ENCODE measurements at places on chromosomes 1 and 21.
A peak's percentile ranks its signal among the peaks of the same experiment; 100 is the strongest.

GRCh38 chr1:247288341-247288740 lies 32.5 kb downstream of the VN1R5 start:
- no peak for ATAC-seq

- ATAC-seq = no peak
These were observed 9.7 kb downstream of the S100A6 start for GRCh38 chr1:153526132-153526543.

DNA sequence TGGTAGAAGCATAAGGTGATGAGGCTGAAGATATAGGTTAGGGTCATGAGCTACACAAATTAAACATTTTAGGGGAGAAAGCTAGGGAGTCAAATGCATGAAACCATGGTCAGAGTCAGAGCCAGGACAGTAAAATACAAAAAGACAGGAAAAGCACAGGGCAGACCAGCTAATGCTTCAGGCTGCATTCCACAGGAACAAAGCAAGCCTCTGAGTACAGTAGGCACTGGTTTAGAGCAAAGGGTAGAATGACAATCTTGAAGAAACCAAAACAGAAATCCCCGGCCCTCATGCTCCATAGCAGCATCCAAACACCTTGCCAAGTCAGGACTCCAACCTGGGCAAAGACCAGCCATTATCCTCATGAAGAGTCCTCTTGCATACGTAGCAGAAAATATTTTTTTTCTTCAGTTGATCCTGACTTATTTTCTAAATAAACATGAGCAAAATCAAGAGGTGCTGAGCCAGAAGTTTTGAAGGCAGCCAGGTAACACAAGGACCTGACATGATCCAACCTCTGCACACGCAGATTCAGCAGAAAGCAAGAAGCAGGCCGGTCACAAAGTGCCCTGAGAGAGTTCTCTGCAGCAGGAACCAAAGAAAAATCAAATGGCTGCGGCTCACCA lies 273.1 kb downstream of the TTLL7 start:
- ATAC-seq = no peak

GRCh38 chr1:14778541-14778897 lies 180.0 kb downstream of the KAZN start:
- no peak for ATAC-seq

DNA sequence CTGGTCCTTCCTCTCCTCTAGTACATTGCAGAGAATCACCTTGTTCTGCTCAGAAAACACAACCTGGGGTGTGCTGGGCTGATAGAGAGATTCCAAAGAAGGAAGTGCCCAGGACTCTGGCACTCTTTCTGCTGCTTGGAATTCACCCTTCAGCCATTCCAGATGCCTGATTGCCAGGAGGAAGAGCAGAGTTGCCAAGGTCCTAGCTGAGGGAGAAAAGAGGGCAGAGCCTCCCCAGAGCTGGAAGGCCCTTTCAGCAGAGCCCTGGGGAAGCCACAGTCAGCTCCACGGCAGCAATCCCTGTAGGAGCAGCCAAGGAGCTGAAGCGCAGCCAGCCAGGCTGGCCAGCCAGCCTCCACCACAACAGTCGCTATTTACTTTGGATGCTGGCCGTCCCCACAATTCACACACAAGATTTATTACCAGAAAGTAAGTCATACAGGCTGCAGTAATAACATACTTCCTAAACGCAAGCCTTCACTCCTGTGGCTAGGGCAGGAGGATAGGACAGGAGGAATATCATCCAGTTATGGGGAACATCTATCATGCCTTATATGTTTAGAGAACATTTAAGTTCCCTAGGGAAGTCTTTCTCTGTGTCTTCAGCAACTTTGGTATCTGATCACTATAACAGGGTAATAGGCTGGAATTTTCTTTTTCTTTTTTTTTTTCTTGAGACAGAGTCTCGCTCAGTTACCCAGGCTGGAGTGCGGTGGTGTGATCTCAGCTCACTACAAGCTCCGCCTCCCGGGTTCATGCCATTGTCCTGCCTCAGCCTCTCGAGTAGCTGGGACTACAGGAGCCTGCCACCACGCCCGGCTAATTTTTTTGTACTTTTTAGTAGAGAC lies 36.6 kb upstream of the SLC44A3 start:
- no peak for ATAC-seq

- ATAC-seq = no peak
These were observed 108.9 kb upstream of the GUCA2B start for GRCh38 chr1:42044346-42044745.

GRCh38 chr1:209895709-209896108 lies 42.3 kb upstream of the SYT14 start:
- no peak for ATAC-seq

- ATAC-seq = no peak
These were observed 16.2 kb upstream of the LY9 start for GRCh38 chr1:160779626-160780397.

GRCh38 chr1:4616831-4617465 lies 37.5 kb upstream of the AJAP1 start:
- ATAC-seq = no peak

DNA sequence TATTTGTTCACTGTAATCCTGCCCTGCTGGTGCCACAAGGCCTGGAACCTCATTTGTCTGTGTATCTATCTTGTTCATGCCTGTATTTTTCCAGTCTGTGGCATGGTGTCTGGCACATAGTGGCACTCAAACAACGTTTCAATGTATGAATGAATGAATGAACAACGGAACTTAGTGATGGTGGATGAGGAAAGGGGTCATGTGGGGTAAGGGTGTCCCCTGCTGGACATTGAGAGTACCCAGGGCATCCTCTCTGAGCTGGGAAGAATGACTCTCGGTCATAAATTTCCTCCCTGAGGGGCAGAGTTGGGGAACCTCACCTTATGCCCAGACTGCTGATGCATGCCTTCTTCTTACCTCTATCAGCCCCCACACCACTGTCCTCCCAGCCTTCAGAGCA lies 18.9 kb upstream of the ZNF683 start:
- ATAC-seq = peak; percentile 35

GRCh38 chr1:57345916-57346315 lies 77.9 kb downstream of the DAB1 start:
- ATAC-seq = no peak

DNA sequence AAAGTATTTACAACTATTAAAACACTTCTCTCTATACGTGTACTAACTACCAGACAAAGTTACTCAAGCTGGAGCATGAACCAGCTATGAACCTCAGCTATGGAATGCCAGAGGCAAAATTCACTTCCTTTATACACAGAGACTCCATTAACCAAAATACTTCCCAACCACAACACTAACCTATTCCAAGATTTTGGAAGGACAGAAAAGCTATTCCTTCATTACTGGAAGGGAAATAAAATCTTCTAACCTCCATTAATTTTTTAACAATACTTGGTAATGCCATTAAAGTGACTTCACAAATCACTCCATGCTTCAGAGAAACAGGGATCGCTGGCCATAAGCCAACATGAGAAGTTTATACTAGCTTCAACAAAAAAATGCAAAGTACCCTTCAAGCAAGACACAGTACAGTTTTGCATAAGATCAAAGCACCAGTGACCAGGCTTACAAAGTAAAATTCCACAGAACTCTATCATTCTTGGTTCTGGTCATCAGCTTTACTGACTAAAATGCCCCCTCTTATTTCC lies 58.0 kb downstream of the PUM1 start:
- no peak for ATAC-seq

DNA sequence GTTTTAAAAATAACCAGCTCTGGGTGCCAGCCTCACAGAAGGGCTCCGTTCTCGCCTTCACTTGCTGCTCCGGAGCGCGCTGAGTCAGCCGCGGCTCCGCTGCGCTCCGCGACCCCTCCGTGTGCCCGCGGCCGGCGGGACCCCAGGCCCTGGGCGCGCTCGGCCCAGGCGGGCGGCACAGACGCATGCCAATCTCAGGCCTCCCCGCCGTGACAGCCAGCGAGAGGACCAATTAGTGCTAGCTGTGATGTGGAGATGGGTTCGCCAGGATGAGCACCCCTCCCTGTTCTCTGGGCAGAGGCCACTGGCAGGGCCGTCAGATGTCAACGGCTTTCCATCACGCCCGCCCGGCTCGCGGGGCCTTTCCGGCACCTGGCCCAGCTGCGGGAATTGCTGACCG lies 293.8 kb downstream of the SPATA17 start:
- ATAC-seq = no peak

- ATAC-seq = no peak
These were observed 6.3 kb downstream of the LCA5L start for GRCh38 chr21:39439232-39439631.

GRCh38 chr21:15731243-15731613 lies 1.4 kb downstream of the USP25 start:
- no peak for ATAC-seq

GRCh38 chr1:100392756-100393155 lies 40.5 kb downstream of the CDC14A start:
- no peak for ATAC-seq

GRCh38 chr1:235998812-235999211 lies 66.1 kb downstream of the NID1 start:
- peak; percentile 25 for ATAC-seq

DNA sequence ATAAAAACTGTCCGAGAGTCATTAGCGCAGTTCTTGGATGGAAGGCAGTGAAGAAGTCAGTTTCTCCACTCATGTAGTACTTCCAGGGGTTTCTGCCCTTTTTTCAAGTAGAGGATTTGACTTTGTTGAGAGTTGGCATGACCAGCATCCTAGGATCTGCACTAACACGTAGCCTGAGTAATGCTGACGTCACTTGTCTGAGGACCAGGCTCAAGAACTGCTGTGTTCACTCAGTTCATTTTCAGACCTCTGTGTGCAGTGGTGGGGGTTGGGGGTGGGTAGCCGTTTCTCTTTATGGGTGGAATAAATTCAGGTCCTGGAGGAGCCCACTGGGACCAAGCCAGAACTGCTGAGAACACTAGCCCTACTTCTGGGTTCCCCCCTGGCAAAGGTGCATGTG lies 53.3 kb downstream of the MRPS6 start:
- ATAC-seq = no peak

DNA sequence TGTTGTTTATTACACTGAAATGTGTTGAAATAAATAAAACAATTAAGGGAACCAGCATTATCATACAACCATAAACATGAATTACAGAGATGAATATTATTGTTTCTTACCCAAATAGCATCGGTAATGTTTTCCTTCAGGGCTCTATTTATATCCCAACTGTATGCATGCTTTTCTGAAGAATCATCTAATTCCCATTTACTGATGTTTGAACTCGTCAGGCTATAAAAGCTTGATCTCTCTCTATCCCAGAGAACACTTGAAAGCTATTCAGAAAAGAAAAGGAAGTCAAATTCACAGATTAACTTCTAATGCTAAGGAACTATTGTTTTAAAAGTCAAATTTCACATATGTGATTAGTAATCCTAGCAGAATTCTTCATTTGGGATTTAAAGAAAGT lies 12.4 kb downstream of the NUP133 start:
- no peak for ATAC-seq

DNA sequence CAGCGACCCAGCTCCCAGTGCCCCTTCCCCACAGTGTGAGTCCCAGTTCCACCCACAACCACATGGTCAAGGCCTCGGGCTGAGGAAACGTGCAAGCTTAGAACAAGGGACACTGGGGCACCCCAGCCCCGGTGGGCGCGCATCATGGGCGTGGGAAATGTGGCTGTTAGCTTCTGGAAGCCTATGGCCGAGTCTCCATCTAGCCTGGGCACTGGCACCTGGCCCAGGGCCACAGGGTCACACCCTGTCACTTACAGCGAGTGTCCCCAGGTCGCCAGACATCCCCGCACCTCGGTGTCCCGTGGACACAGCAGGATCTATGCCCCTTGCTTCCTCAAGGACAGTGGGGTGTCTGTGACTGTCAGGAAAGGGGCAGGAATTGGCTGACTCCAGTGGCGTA lies 37.0 kb upstream of the COL6A1 start:
- ATAC-seq = no peak

- ATAC-seq = no peak
These were observed 724.6 kb downstream of the PTPRU start for GRCh38 chr1:29960876-29961275.

GRCh38 chr1:52662645-52663313 lies 29.8 kb downstream of the SHISAL2A start:
- no peak for ATAC-seq

- ATAC-seq = peak; percentile 35
These were observed 65.6 kb downstream of the UCHL5 start for GRCh38 chr1:192993426-192994085.

DNA sequence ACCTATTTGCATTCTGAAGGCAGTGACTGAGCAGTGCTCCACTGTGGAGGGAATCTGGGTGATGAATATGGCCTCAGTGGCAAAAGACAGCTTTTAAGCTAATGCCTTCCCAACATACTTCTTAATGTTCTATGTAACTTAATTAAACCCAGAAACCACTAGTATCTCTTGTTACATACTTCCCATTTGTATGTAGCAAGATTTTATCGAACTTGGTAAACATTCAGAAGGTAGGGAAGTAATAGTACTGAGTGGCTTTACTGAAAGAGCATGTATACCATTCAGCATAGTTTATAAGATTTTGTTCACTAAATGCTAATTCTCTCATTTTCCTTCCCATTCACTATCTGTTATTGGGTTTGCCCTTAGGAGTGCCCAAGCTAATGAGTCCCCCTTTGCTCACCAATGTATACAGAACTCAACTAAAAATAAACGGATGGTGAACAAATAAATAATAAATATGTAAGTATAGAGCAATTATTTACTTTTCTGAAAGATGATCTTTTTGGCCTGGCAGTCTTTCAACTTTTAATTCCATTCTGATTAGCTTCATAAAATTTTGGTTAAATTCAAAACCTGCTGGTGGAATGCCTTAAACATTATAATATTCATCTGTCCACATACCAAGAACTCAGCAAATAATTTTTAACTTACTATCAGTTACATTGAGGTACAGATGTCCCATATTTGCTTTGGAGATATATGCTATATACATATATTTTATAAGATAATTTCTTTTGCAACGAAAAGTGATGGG lies 204.4 kb downstream of the APP start:
- no peak for ATAC-seq

GRCh38 chr1:230283678-230284077 lies 142.5 kb downstream of the PGBD5 start:
- no peak for ATAC-seq

- ATAC-seq = no peak
These were observed 120.7 kb upstream of the SGIP1 start for GRCh38 chr1:66413136-66413837.

GRCh38 chr1:215612391-215612790 lies 45.3 kb downstream of the KCTD3 start:
- ATAC-seq = no peak

DNA sequence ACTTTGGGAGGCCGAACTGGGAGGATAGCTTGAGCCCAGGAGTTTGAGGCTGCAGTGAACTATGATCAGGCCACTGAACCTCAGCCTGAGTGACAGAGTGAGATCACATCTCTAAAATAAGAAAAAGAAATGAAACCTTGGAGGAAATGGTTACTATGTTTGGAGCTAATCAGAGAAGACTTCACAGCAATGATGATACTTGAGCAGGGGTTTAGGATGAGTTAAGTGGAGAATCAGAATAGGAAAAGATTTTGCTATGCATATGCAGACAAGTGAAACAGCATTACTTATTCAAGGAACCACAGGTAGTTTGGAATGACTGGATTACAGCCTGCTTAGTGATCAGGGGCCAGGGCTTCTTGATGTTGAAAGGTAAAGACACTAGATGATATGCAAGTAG lies 1.3 kb upstream of the CD5L start:
- peak; percentile 45 for ATAC-seq

All from activated CD4-positive, CD25-positive, alpha-beta regulatory T cell treated with anti-CD3 and anti-CD28 coated beads, Interleukin-2, amount 50 U/mL, for 24 hours (primary cell).